ENCODE measurements at places on chromosomes 13 and 19. TPM values are rescaled to one million over a fixed set of nuclear protein-coding genes. Genes with fewer than 3 reads are reported as not detected.

VAV1 gene
- total RNA-seq: not detected

DNA sequence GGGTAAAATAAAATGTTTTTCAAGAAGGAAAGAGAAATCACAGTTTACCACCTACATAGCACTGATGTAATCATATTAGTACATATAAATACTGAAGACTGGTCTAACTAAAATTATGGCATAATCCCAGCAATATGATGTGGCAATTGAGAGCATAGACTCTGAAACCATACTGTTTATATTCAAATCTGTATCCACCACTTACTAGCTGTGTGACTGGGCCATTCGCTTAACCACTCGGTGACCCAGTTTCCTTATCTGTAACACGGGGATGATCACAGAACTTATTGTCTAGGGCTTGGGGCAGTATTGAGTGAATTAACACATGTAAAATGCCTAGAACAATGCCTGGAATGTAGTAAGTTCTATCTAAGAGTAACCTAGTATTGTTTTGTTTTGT lies 13.1 kb upstream of the GTF3A start:
- DNase-seq: no peak

DCLK1 gene
- 0.97 TPM for total RNA-seq

DNA sequence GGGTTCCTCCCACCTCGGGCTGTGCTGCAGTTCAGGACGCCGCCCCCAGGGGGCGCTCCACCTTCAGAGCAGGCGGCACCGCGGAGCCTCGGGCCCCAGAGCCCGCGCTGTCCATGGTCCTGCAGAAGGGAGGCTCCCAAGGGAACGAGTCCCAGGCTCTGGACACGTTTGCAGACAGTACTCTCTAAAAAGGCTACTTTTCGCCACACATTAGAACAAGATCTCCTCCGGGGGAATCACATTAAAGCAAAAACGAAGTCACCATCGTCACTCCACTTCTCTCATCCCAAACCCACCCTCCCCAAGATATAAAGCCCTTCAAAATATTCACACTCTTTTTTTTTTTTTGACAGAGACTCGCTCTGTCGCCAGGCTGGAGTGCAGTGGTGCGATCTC lies 4.6 kb upstream of the SIGLEC10 start:
- peak; percentile 83 for DNase-seq

DNA sequence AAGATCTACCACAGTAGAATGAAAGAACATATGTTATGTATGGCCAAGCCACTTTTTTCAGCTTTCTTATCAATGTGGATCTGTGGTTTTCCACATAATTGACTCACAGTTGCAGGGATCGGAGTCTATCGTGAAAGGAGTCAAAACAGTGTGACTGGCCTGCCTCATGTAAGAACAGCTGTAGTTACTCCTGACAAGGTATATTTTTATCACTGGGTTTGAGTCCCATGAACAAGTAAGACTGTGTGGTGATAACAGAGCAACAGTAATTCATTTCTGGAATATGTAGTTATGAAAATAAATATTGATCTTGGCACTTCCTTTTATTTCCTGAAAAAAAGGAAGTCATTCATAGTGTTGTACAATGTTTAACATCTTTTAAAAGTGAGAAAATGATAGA lies 416.6 kb downstream of the KLF12 start:
- DNase-seq: peak; percentile 11

SLC10A2 gene
- not detected for total RNA-seq

DNA sequence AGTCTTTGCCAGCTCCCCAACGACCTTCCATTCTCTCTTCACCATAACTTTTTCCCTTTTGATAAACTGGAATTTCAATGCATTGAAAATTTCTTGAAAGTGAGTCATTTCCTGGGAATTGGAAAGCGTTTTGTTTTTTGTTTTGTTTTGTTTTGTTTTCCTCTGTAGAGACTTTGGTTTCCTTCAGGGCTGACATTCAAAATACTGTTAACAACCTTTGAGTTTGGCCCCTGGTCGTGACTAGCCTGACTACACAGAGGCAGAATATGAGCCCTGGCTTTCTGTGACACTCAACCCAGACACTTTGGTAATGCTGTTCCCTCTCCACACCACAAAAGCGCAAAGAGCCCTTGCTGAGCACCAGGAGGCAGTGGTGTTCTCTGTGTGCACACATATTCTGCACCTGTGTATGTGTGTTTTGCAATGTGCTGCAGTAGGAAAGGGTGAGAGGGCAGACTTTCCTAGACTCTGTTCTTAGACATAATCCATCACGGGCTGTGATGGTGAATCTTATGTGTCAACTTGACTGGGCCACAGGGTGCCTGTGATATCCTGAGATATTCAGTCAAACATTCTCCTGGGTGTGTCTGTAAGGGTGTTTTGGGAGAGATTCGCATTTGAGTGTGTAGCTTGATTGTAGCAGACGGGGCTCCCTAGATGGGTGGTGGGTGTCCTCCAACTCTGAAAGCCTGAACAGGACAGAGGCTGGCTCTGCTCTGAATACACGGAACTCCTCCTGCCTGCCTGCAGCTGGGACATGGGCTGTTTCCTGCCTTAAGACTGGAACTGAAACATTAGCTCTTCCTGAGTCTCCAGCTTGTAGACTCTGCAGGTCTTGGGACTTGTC lies 29.5 kb upstream of the ANKRD10 start:
- DNase-seq: peak; percentile 44

PCDH17 gene
- total RNA-seq: 3.6 TPM

DNA sequence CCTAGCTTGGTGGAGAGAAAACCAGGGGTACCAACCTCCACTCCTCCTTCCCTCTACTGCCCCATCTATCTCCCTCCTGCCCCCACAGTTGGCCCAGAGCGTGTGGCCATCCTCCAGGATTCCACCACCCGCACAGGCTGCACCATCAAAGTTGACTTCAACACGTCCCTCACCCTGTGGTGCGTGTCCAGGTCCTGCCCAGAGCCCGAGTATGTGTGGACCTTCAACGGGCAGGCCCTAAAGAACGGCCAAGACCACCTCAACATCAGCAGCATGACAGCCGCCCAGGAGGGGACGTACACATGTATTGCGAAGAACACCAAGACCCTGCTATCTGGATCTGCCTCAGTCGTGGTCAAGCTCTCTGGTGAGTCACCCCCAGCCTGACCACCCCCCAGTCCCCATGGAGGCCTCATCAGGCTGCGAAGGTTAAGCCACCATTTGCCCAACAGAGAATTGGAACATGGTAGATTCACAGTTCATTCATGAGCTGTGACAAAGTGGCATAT lies 6.6 kb downstream of the CEACAM16 start:
- no peak for DNase-seq

SLC25A41 gene
- total RNA-seq: not detected

- DNase-seq: no peak
Observed at GRCh38 chr13:100818711-100819110, 144.1 kb upstream of the TMTC4 start.

GRCh38 chr13:30403456-30403855 lies 18.8 kb upstream of the UBE2L5 start:
- no peak for DNase-seq

TMIGD2 gene
- total RNA-seq: not detected

DNA sequence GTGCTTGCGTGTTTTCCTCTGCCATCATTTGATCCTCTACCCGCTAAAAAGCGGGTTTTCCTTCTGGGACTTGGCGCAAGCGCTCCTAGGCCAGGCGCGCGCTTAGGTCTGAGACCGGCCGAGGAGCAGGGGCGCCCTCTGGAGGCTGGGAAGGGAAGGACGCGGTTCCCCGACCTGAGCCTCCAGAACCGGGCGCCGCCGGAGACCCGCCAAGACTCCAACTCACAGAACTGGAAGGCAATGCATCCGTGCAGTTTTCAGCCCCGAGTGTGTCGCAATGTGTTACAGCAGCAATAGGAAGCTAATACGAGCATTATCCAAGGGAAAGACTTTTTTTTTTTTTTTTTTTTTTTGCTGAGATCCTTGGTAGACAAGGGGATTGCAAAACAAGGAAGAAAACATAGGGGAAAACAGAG lies 190.9 kb downstream of the COL4A1 start:
- DNase-seq: no peak

DNA sequence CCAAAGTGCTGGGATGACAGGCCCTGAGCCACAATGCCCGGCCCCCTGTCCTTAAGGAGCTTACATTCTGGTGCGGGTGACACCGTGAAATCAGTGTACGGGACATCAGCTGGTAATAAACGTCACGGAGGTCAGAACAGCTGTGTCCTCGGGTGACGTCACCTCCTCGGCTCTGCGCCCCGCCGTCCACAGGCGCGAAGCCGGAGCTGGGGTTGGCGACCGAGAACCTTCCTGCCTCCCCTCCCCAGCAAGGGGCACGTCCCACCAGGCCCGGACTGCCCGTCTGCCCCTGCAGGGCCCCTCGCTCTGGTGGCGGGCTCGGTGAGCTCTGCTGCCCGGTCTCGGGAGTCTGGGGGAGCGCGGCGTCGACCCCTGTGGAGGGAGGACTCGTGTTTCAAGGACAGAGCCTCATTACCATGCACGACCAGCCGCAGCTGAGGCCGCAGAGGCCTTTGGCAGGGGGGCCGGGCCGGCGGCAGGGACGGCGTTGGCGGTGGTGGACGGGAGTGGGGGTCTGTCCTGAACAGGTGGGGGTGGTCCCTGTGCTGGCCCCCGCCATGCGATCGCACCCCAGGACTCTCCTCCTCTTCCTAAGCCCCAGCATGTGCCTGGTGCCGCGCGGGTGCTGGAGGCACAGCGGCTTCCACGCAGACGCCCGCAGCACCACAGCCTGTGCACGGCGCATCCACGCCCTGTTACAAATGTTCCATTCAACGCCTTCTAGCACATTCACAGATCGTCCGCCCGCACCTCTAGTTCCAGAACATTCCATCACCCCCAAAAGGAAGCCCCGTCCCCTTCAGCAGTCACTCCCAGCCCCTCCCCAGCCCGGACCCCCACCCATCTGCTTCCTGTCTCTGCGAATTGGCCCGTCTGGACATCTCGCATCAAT lies 5.4 kb downstream of the LINGO3 start:
- no peak for DNase-seq

ICAM5 gene
- 1.5 TPM for total RNA-seq

- DNase-seq: no peak
Observed at GRCh38 chr13:41813426-41813825, 147.5 kb downstream of the VWA8 start.

STOML3 gene
- not detected for total RNA-seq

DNA sequence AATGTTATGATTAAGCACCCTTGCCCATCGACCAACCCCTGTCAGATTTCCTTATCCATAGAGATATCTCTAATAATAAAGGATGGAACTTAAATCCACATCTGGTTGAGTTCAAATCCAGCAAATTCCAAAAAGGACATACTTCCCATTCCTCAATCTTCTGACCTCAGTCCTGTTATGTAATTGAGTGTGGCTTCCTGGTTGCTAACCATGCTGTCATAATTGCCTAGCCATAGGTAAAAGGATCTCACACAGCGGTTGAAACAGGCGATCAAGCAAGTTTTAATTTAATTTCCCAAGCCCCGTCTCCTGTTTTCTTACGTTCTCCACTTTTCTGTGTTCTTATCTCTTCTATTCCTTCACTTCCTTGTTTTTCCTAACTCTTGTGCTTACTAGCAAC lies 550.3 kb downstream of the GPC6 start:
- peak; percentile 2 for DNase-seq

DNA sequence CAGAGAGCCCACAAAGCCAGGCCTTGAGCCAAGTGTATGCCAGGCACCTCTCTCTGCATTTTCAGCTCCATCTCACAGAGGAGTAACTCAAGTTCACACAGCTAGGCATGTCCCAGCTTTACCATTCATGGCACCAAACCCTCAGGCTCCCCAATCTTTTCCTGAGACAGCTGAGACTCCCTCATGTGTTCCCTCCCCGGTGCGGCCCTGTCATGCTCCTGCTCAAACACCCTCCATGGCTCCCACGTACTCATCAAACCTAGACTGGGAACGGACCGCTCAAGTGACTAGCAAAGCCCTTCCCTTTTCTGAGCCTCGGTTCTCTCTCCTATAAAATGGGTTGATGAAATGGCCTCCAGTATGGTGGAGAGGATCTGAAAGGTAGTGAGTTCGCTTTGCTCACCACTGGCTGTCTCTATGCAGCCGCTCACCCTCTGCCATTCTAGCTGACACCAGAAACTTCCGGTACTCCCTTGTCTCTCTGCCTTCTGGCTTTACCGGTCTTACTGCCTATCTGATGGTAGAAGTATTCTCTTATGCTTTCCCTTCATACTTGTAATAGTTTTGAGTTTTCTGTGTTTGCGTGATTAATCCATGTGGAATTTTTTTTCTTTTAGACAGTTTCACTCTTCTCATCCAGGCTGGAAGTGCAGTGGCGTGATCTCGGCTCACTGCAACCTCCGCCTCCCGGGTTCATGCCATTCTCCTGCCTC lies 7.8 kb upstream of the SLC44A2 start:
- no peak for DNase-seq

ZNF382 gene
- 0.06 TPM for total RNA-seq

DNA sequence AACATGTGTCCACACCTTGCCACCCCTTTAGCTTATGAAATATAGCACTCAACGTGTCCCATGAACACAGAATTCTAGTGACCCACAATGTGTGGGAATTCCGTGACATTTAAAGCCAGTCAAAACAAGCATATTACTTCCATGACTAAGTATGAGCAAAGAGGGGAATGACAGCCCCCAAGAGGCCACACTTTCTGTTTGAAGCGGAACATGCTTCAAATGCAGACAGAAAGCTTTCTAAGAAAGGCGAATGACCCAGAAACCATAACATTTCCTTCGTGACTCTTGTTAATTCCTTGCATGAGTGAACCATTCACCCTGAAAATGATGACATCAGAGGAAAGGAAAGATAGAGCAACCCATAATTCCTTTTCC lies 122.0 kb upstream of the FNDC3A start:
- no peak for DNase-seq

SERPINE3 gene
- total RNA-seq: not detected

FBXO17 gene
- total RNA-seq: 35.6 TPM

- no peak for DNase-seq
Observed at GRCh38 chr19:18910010-18910409, 9.2 kb downstream of the COPE start.

BRSK1 gene
- 13.1 TPM for total RNA-seq

- DNase-seq: no peak
Observed at GRCh38 chr19:42120276-42120980, 11.8 kb downstream of the POU2F2 start.

DNA sequence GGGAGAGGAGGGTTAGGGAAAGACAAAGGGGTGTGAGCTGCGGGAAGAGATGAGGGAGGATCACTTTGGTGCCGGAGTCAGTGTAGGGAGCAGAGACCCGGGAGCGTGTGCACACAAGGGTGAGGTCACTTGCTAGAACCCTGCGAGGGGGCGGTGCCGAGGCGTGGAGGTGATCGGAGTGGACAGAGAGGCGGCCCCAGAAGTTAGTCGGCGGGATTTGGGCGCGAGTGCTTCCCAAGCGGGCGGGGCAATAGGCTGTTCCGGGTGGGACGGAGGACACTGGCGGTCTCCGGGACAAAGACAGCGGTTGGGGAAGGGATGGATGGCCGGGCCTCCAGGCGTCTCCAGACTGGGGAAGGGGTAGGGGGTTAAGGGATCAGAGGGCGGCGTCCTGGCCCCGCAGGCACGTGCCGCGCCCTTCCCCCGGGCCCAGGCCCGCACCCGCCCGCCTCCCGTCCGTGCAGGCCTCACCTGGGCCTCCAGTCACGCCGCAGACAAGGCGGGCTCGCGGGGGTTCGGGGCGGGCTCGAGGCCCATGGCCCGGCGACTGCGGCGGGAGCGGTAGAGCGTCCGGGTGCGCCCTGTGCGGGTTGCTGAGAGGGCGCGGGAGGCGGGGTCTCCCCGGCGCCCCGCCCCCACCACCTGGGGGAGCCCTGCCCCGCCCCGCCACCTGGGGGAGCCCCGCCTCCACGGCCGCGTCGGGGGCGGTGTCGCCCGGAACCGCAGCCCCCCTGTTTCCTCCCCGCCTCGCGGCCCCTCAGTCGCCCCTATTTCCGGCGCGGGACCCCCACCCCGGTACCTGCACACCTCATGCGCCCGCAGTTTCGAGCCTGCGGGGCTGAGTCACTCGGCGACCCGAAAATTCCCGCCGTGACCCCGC lies at the start of gene LPAR2:
LPAR2 (minus strand) TSS at position 600 of the 880 bp plus-strand sequence. CDS start 945 bp downstream, outside the sequence.
- no peak for DNase-seq

- DNase-seq: no peak
Observed at GRCh38 chr19:43820098-43820883, 6.8 kb upstream of the ZNF283 start.

Data from H4 (cell line).